ENCODE measurements at places on chromosomes 12 and 14.

DNA sequence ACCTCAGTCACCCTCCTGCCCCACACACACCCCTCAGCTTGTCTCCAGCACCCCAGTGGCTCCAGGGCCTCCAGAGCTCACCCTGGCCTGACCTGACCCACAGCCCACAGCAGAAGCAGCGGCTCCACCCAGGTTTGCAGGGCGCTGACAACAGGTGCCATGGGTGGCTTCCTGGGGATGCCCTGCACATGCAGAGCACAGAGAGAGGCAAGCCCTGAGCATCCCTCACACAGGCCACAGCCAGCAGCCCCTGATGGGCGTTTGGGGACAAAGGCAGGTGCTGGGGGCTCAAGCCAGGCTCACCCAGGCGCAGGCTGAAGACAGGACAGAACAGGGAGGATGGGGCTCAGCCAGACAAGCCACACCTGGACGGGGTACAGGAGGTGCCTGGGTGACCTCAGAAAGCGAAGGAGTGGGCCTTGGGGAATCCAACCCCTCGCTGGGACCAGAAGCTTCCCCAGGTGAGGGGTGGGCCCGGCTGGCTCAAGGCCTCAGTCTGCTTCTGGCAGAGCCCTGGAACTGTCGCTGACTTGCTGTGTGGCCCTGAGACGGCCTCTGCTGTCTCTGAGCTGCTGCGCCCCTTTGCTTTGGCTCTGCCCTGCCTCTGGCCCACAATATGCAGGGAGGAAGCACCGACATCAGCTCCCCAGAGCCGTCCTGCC is 10.6 kb downstream of the ARL6IP4 start:
- DNase-seq = no peak

- DNase-seq = no peak
Measured at GRCh38 chr14:99242238-99242637, 29.8 kb downstream of the BCL11B start.

DNA sequence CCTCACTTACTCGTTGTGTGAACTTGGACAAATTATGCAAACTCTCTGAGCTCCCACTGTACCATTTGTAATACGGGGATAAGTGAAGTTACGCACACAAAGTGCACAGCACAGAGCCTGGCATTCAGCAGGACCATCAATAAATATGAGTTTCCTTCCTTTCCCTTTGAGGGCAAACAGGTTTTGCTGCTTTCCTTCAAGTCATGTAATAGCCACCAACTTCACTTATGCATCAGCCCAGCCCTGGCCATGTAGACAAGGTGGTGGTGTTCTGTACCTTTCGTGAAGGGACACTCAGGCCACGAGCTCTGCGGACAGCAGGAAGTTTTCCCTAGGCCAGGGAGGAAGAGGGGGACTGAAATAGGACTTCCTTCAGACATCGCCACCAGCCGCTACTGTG is 272.7 kb downstream of the CACNA1C start:
- DNase-seq = no peak

GRCh38 chr12:123113026-123113425 is 37.9 kb downstream of the PITPNM2 start:
- DNase-seq = no peak

GRCh38 chr12:117380083-117380482 is 18.7 kb upstream of the NOS1 start:
- no peak for DNase-seq

DNA sequence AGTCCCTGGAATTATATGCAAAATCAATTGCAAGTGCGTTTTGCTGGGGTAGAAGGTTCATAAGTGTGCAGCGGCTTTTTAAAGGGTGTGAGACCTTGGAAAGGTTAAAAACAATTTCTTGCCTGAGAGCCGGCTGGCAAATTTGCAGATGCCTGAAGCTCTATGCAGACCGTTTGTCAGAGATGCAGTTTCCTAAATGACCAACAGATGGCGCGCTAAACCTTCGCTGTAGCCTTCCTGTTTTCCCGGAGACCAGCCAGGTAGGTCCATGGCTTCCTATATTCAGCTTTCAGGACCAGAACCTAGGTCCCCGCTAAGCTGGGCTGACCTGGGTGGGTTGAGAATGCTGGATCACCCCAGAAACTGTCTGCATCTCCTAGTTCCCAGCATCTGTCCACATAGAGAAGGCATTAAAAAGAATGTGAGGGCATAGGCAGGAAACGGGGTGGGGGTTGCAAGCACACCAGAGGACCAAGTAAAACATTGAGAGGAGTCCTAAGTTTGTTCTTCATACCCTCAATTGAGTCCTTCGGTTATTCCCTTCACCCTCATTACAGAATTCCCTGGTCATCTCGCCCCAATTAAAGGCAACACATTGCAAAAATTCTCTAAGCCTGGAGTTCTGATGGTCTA is 5.7 kb upstream of the NOS1 start:
- peak; percentile 84 for DNase-seq

Measured in LoVo (cell line).